ENCODE measurements at places on chromosomes 4 and X.
A peak's percentile ranks its signal among the peaks of the same experiment; 100 is the strongest.

- DNase-seq = no peak
Observed at GRCh38 chr4:89221167-89221867, 86.3 kb downstream of the GPRIN3 start.

DNA sequence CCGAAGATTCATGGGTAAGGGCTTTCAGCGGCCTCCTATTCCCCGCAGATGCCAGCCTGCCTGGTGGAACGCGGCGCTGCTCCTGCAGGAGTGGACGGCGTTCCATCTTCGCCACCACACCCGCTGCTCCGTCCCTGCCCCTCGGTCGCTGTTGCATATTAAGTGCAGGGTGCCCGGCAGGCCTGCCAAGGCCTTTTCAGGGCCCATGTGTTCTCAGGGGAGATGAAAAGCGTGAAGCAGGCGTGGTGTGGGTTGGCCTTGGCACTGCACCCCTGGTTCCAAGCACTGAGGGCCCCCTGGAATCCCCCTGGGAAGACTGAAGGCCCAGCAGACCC, 52.0 kb downstream of the SORCS2 start:
- DNase-seq = no peak

GRCh38 chr4:5066101-5066500, 14.8 kb downstream of the STK32B start:
- DNase-seq = no peak

DNA sequence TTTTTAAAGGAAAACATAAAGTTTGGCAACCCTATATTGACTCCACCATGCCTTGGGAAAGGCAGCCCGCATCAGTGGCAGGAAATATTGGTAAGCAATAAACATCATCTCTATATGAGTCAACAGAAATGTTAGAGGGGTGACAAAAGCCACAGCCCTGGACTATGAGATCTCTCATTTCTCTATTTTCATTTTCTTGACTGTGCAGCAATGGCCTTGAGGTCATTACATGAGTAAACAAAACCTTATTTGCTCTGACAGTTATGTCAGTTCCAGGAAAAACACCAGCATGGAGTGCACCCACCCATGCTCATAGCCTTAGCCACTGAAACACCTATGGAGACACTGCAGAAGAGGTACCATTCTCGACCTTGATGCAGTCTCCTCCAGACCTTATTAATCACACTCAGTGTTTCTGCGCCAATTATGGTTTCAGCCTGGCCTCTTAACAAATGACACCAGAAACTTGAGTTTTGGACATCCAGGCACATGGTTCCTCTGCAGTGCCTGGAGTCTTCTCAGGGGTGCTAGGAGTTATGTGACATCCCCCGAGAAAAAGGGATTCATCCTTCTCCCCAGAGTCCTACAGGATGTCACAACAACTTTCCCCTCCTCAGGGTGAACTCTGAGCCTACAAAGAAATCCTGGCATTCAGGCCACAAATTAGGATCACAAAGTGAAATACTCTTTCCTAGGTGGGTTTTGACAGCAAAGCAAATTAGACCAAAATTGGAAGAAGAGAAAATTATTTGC, 16.0 kb upstream of the HPGD start:
- DNase-seq = no peak

GRCh38 chr4:48620093-48620492, 130.0 kb downstream of the ZAR1 start:
- DNase-seq = no peak

GRCh38 chrX:26109142-26109541, 29.0 kb upstream of the MAGEB18 start:
- DNase-seq = no peak

DNA sequence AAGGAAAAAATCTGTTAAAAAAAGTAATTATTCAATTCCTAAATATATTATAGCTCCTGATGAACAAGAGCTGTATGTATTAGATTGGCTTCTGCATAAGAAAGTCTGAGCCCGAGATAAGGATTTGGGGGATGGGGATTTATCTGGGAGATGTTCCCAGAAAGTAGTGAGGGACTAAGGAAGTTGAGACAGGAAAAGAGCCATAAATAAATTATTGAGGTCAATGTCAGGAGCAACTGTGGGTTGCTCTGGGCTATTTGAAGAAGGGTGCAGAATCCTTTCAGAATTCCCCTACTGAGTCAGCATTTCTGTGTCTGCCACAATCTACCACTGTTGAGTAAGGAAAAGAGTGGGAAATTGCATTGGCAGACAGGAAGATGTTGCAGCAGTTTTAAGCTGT, 3.1 kb upstream of the TDO2 start:
- DNase-seq = no peak

DNA sequence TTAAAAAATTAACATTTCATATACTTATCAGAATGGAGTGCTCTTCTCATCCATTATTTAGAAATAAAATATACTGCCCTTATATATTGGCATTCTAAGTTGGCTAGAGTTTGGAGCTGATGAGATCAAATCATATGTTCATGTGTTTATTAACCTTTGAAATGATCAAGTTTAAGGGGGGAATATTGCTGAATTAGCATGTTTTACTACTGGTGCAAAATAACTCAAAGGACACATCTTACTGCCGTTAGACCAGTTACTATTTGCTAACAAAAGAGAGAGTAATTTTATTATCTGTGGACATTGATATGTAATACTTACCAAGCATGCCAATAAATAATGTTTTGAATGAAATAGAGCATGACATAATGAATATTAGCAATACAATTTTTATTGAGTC, 901.0 kb downstream of the CCSER1 start:
- DNase-seq = no peak

DNA sequence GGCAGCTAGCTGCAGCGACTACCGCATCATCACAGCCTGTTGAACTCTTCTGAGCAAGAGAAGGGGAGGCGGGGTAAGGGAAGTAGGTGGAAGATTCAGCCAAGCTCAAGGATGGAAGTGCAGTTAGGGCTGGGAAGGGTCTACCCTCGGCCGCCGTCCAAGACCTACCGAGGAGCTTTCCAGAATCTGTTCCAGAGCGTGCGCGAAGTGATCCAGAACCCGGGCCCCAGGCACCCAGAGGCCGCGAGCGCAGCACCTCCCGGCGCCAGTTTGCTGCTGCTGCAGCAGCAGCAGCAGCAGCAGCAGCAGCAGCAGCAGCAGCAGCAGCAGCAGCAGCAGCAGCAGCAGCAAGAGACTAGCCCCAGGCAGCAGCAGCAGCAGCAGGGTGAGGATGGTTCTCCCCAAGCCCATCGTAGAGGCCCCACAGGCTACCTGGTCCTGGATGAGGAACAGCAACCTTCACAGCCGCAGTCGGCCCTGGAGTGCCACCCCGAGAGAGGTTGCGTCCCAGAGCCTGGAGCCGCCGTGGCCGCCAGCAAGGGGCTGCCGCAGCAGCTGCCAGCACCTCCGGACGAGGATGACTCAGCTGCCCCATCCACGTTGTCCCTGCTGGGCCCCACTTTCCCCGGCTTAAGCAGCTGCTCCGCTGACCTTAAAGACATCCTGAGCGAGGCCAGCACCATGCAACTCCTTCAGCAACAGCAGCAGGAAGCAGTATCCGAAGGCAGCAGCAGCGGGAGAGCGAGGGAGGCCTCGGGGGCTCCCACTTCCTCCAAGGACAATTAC, 1.4 kb downstream of the AR start:
- DNase-seq = no peak

DNA sequence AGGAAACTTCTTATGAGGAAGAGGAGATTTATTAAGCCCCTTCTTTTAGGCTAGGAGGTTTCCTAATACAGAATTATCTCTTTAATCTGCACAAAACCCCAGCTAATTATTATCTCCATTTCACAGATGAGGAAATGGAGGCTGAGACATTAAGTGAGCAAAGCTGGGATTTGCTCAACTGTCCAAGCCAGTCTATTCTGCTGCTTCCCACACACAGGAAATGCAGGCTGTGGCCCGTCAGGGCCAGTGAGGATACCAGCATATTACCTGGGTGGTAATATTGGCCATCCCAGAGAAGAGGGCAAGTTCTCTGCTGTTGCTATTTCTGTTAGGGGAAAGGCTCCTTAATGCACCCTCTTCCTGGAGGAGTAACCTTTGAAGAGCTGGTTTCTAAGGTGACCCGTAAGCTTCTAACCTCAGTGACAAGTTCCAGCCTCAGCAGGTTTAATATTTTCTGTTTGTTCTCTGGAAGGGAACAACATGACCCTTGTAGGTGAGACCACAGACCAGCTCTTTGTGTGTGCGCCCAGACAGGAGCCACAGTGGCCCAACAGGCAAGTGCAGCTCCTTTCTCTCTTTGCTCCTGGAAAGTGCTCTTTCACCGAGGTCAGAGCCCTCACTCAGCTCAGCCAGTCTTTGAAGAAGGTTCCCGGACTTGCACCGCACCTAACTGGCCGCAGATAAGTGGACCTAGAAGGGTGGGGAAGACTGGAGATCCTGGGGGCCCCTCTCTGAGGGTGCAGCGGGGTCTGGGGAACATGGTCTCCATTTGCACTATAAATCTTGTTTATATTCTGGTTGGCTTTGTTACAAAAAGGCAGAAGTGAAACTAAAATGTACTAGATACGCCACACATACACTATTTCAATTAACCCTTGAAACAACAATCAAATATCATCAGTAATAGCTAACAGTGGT, 35.5 kb downstream of the TBC1D9 start:
- no peak for DNase-seq

DNA sequence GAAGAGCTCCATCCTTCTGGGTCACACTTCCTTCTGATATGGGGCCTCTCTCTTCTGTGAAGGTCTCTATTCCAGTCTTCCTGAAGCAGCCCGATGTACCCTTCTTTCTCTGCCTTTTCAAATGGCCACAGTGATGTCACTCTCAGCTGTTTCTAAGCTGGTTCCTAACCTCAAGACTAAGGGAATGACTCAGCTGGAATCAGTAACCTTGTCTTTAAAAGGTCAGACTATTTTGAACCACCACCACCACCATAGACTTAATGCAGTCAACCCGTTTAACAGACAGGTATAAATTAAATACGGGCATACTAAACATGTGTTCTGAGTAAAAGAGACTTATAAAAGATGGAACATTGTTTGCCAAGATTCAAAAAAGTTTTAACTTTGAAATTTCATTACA, 121.0 kb downstream of the PPA2 start:
- no peak for DNase-seq

- no peak for DNase-seq
Observed at GRCh38 chrX:55489314-55490009, at the start of gene USP51. Gene USP51 (minus strand): TSS chrX:55489848. CDS start chrX:55488939, 909 bp downstream.

DNA sequence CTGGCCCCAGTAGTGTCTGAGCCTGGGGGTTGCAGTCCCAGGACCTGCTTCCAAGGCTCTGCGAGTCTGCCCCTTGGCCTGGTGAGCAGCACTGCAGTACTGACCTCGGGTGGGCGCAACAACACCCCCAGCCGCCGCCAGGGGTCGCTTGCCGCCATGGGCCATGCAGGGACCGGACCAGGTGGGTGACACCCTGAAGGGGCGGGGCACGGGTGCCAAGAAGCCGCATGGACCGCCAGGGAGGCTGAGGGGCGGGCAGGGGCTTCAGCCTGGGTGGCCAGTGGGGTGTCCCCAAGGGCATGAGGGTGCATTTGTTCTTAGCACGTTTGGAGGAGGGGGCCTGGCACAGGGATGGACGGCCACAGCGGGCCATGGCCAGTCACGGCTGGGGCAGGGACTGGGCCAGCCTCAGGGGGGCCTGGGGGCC, 25.0 kb downstream of the TACC3 start:
- DNase-seq = peak; percentile 55

GRCh38 chrX:133749370-133749769, 236.0 kb downstream of the GPC3 start:
- DNase-seq = no peak

GRCh38 chr4:167614866-167615265, 380.6 kb upstream of the SPOCK3 start:
- no peak for DNase-seq

- no peak for DNase-seq
Observed at GRCh38 chr4:174427571-174428140, 94.6 kb downstream of the HPGD start.

GRCh38 chrX:47530049-47530448, 31.0 kb upstream of the ARAF start:
- DNase-seq = no peak

- DNase-seq = no peak
Observed at GRCh38 chr4:6449335-6449734, 23.1 kb downstream of the PPP2R2C start.

- no peak for DNase-seq
Observed at GRCh38 chr4:5710961-5711478, at the start of gene EVC. Gene EVC (plus strand): TSS chr4:5711201. CDS start chr4:5711381, 180 bp downstream.

GRCh38 chr4:159012381-159012780, 90.5 kb upstream of the RAPGEF2 start:
- no peak for DNase-seq

GRCh38 chr4:153804722-153805121, 15.8 kb upstream of the SFRP2 start:
- no peak for DNase-seq

DNA sequence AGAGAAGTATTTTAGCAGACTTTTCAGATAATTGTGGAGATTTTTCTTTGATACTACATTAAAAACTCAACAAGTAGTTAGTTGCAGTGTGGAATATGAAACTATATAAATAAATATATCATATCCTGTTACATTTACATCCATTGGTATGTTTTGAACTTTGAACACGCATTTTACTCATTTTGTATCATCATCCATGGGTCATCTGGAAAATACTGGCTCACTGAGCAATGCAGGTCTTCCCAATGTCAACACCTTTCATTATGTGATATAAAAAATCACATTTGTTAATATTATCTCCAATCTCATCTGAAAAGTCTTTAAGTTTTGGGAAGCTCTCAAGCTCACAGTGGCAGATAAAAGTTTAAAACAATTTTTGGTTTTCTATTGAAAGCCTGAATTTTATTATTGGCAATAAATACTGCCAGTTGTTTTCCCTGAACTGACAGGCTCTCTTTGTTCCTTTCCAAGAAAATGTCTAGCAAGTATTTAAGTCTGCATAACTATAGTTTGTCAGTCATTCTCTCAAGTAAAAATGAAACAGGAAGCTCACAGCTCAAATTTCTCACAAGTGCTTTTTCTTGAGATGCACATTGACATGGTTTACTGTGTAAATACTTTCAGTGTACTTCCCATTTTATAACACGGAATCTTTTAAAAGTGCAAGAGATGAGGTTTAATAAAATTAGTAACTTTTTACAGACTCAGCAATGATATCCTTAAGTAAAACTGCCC, 183.5 kb upstream of the GPC4 start:
- DNase-seq = no peak
